ENCODE measurements at places on chromosomes 7 and 10.

GRCh38 chr10:3714531-3714930, 70.5 kb downstream of the KLF6 start:
- no peak for DNase-seq

- DNase-seq: no peak
Observed at GRCh38 chr10:31683682-31684081, 244.9 kb downstream of the ARHGAP12 start.

- DNase-seq: no peak
Observed at GRCh38 chr10:59068581-59069191, 107.8 kb upstream of the PHYHIPL start.

DNA sequence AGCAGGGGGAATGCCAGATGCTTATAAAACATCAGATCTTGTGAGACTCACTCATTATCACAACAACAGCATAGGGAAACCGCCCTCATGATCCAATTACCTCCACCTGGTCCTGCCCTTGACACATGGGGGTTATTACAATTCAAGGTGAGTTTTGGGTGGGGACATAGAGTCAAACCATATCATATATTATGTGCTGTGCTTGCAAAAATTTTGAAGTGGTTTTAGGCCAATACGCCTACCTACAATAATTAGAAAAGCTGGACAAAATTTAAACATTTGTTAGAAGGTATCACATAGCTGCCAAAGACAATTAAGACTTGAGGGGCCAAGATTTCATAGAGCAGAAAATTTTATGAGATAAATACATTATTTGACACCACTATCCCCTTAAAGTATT, 29.5 kb downstream of the NPSR1 start:
- no peak for DNase-seq

GRCh38 chr7:105199386-105199785, 185.4 kb downstream of the KMT2E start:
- no peak for DNase-seq

GRCh38 chr7:25389489-25390106, 161.3 kb upstream of the NPVF start:
- peak; percentile 24 for DNase-seq

GRCh38 chr7:20665096-20665495, 49.6 kb downstream of the ABCB5 start:
- no peak for DNase-seq

- no peak for DNase-seq
Observed at GRCh38 chr7:101896941-101897340, 79.5 kb downstream of the CUX1 start.

- DNase-seq: no peak
Observed at GRCh38 chr10:45256246-45256645, 59.2 kb downstream of the OR13A1 start.

DNA sequence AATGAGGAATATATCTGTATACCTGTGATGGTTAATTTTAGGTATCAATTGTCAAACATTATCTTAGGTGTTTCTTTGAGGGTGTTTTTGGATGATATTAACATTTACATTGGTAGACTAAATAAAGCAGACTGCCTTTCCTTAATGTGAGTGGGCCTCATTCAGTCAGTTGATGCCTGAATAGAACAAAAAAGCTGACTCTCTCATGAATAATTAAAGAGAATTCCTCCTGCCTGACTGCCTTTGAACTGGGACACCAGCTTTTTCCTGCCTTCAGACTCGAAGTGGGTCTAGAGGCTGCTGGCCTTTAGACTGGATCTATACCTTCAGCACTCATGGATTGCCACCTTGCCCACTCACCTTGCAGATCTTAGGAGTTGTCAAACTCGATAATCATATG, 117.9 kb upstream of the TMEM168 start:
- DNase-seq: no peak

DNA sequence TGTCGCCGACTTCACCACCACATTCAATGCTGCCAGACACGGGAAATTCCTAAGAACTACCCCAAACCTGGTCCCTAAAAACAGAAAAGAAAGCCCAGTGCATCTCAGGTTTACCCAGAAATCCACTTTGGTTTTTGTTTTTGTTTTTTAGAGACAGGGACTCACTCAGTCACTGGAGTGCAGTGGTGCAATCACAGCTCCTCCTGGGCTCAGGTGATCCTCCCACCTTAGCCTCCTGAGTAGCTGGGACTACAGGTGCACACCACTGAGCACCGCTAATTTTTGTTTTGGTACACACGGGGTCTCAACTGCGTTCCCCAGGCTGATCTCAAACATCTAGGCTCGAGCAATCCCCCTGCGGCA, 22.8 kb downstream of the MAD1L1 start:
- no peak for DNase-seq

- DNase-seq: no peak
Observed at GRCh38 chr10:72953687-72954086, 919 bp downstream of the PLA2G12B start.

DNA sequence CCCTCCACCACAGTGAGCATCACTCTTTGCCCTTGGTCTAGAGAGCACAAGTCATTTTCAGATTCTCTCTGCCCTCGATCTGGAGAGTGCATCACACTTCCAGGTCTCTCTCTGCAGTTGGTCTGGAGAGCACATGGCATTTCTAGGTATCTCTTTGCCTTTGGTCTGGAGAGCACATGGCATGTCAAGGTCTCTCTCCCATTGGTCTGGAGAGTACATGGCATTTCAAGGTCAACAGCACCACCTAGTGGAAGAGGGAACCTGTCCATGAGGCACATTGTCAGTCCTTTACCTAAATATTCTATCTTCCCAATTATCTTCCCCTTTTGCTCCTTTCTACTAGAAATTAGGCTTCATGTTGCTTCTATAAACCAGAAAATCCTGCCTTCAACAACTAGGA, 1139.4 kb downstream of the XPNPEP1 start:
- no peak for DNase-seq

DNA sequence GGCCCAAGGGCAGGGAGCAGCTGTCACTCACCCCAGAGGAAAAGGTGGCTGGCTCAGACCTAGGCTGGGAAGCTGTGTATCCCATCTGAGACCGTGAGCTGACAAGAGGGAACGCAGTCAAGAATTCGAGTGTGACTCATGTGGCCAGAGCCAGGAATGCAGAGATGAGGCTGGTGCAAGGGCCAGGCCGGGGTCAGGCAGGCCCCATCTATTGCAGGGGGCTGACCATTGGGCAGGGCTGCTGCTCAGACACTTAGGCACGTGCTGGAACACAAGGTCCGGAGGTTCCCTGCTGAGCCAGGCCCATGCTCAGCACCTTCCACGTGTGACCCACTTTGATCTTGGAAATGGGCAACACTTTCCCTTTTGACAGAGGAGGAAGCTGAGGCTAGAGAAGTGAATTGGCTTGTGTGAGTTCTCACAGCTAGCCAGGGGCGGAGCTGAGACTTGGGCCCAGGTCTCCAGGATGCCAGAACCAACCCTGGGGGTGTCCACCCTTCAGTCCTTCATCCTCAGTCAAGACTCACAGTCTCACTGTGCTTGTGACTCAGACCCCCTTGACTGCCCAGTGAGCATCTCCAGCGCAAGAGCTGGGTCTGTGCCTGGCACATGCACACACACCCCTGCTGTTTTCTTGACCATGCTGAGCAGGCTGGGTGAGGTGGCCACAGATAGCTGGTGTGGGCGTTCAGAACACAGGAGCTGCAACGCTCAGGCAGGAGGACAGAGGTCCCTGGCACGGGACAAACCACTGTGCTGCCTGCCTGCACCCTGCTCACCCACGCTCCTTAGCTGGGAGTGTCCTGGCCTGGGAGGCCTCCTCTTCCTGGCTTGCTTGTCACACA, 47.6 kb upstream of the PPIF start:
- DNase-seq: no peak

DNA sequence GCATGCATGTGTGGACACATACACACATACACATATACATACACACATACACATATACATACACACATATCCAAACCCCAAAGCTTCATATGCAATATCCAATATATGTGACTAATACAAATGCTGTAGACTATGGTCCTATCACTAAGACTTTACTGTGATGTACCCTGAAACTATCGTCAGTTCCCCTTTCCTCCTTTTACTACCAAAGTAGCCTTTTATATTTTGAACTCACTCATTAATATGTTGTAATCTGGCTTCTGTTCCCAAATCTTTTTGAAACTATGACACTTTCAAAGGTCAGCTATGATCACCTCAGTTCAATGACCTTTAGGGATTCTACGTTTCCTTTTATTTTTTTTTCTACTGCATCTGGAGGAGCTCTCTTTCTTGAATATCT, 64.8 kb upstream of the TFEC start:
- DNase-seq: no peak

- no peak for DNase-seq
Observed at GRCh38 chr7:27247000-27247399, 4.4 kb downstream of the EVX1 start.

- peak; percentile 64 for DNase-seq
Observed at GRCh38 chr10:76649723-76650127, 987.9 kb downstream of the KCNMA1 start.

DNA sequence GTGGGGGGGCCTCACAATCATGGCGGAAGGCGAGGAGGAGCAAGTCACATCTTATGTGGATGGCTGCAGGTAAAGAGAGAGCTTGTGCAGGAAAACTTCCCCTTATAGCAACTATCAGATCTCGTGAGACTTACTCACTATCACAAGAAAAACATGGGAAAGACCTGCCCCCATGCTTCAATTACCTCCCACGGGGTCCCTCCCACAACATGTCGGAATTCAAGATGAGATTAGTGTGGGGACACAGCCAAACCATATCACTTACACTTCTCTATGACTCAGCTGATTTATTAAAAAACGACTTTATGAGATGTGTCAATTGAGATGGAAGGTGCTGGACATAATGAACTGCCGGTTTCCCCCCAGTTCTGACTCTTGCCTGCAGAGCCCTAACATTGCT, 23.8 kb upstream of the CHN2 start:
- no peak for DNase-seq

DNA sequence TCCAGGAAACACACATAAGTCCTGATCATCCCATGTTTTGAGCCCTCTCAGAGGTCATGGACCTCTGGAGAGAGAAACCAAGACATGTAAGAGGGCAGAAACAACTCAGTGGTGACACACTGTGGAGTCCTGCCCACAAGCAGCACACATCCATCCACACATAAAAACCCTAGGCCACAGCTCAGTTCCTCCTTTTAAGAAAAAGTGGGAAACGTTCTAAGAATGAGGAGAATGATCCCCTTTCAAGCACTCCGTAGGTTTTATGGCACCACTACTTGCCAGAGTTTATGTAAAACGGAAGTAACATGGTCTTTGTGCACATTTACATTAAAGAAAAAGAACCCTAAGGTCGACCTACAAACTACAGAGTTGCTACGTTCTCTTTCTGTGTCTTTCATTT, 19.9 kb downstream of the ATAD1 start:
- DNase-seq: no peak

GRCh38 chr7:120588416-120588815, 269.5 kb downstream of the TSPAN12 start:
- no peak for DNase-seq

DNA sequence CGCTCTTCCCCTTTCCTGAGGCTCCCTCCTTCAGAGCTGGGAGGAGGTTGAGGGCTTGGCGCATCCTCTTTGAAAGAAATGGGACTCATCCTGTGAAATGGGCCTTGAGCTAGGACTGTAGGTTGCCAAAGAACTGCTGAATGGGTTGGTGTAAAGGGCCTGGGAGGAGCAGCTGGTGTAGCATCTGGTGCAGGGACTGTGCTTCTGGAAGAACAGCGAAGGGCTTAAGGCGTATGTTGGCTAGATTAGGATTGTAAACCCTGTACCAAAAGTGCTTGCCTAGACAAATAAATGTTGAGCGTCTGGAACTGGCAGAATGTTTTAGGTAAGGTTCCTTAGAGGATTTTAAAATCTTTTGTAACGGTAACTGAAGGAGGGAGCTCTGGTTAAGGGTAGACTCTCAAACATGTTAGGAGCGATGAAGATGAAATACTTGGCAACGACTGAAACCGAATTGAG, 563 bp downstream of the STAM start:
- DNase-seq: no peak

- DNase-seq: no peak
Observed at GRCh38 chr7:116779931-116780330, 82.5 kb upstream of the CAPZA2 start.

- DNase-seq: no peak
Observed at GRCh38 chr10:128325788-128326187, 199.6 kb upstream of the MKI67 start.

DNA sequence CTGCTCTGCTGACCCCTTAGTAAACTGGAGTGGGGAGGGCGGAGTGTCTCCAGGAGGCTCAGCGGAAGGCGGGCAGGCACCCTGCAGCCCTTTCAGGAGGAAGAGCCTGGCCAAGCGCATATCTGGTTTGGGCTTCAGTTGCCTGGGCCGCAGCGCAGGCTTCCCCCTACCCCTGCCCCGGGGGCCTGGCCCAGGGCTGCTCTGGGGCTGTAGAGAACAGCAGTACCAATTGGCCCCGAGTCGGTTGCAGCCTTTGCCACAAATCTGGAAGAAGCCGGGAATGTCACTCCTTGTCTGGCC, 28.1 kb upstream of the JAKMIP3 start:
- DNase-seq: no peak

GRCh38 chr7:151225948-151226510, 976 bp downstream of the ABCF2 start:
- no peak for DNase-seq

- DNase-seq: no peak
Observed at GRCh38 chr10:17685233-17685840, 41.4 kb downstream of the STAM start.

DNA sequence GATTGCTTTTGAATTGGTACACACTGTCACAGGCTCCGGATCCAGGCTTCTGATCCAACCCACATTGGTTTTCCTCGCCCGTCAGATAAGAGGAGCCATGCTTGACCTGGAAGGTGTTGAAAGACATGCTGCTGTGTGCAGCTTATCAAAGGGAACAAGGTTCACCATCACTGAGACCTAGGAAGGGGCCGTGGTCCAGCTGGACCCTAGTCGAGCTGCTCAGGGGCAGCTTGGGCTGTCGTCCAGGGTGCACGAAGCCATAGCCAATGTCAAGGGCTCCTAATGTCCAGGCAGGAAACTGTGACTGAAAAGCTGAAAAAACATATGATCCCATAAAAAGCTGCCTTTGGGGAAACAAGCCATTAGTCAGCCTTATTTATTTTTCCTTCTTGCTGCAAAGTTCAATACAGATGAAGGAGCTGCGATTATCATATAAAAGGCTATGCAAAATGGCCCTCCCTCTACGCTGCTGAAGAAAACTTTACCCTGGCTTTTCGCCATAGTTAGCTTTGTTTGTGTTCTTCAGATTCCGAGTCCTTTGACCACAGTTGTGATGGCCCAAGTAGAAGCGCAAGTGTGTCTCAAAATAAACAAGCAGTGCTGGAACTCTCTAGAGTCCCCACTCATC, 118.0 kb downstream of the CREB5 start:
- DNase-seq: peak; percentile 13

DNA sequence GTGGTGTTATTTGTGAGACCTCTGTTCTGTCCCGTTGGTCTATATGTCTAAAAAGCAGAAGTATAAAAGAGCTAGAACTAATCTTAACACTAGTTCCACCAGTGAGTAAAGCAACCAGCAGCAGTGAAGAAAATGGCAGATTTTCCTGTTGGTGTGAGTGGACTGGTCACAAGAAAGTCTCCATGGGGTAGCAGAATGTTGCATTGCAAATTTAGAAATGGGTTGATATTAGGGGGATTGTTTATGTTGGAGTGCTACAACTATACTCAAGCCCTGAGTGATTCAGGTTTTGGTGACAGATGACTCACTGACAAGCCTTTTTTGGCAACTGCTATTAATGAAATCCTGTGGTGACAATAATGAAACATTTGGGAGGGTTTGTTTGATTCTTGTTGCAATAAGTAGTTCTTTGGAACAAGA, 5.6 kb downstream of the AVL9 start:
- DNase-seq: no peak

GRCh38 chr10:30857803-30858202, 173.9 kb downstream of the ZNF438 start:
- peak; percentile 73 for DNase-seq

- DNase-seq: no peak
Observed at GRCh38 chr10:100917071-100917470, 4.3 kb downstream of the SLF2 start.
